ENCODE measurements at places on chromosomes 13 and 19. TPM values are rescaled to one million over a fixed set of nuclear protein-coding genes. Genes with fewer than 3 reads are reported as not detected.

Gene ZNF709
- 1.2 TPM for total RNA-seq

Gene FOSB
- total RNA-seq, result 1.9 TPM

Gene ADGRE2
- 2.2 TPM for total RNA-seq

Gene RASGRP4
- total RNA-seq, result 7.6 TPM

Gene TUBA3C
- not detected for total RNA-seq

Gene DNAJC15
- total RNA-seq, result 18.2 TPM

Gene FCGBP
- 7.3 TPM for total RNA-seq

Gene TNFSF13B
- total RNA-seq, result 4.7 TPM

Gene TRIP10
- 13.7 TPM for total RNA-seq

Gene TNFRSF19
- total RNA-seq, result 0.34 TPM

Gene ATXN8OS
- total RNA-seq, result not detected

Gene SLC35E1
- 52.9 TPM for total RNA-seq

Gene TEX26
- not detected for total RNA-seq

Gene KIR2DL3
- total RNA-seq, result not detected

Gene TMPRSS9
- not detected for total RNA-seq

Gene ZNF431
- 21.5 TPM for total RNA-seq

Gene NPAS1
- not detected for total RNA-seq

Gene PRR22
- total RNA-seq, result 4.5 TPM

Gene DNAAF3
- 0.18 TPM for total RNA-seq

Gene FFAR1
- not detected for total RNA-seq

Gene FFAR2
- total RNA-seq, result not detected

Gene EFNA2
- total RNA-seq, result not detected

Gene UQCRFS1
- total RNA-seq, result 31.6 TPM

Gene OR7A5
- total RNA-seq, result not detected

Gene MAMSTR
- 1.00 TPM for total RNA-seq

Gene ZNF382
- total RNA-seq, result 13.4 TPM

Gene EFNB2
- total RNA-seq, result 0.07 TPM

Gene CELF5
- 0.41 TPM for total RNA-seq

Gene ZNF699
- 7.1 TPM for total RNA-seq

Gene MATK
- 18.8 TPM for total RNA-seq

Gene ZNF536
- total RNA-seq, result not detected

Gene PRR19
- 0.64 TPM for total RNA-seq

Gene VSIG10L
- 2.4 TPM for total RNA-seq

Gene TNFSF9
- total RNA-seq, result 1.6 TPM

Gene GATAD2A
- 129 TPM for total RNA-seq

Gene ZNF264
- total RNA-seq, result 25.6 TPM

Gene ACP7
- not detected for total RNA-seq

Gene EMP3
- total RNA-seq, result 423 TPM

Gene IGFL4
- not detected for total RNA-seq
